Lung microvascular endothelial cell (primary cell): ENCODE measurements at places on chromosomes 13 and 19.

DNA sequence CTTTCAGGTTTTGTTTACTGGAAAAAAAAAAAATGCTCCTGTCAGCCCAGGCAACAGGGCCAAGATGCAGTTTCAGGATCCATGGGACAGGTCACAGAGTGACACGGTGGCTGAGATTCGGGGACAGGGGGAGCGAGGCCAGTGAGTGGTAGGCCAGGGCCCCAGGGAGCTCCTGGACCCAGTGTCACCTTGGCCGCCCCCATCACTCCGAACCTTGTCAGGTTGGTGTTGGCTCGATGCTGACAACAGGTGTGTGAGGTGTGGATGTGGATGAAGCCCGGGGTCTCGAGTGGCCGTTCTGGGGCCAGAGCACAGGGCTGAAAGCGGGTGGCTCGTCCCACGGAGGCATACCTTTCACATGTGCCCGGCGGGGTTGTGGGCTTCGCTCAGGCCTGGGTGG, 6.1 kb upstream of the UQCR11 start:
- no peak for DNase-seq

DNA sequence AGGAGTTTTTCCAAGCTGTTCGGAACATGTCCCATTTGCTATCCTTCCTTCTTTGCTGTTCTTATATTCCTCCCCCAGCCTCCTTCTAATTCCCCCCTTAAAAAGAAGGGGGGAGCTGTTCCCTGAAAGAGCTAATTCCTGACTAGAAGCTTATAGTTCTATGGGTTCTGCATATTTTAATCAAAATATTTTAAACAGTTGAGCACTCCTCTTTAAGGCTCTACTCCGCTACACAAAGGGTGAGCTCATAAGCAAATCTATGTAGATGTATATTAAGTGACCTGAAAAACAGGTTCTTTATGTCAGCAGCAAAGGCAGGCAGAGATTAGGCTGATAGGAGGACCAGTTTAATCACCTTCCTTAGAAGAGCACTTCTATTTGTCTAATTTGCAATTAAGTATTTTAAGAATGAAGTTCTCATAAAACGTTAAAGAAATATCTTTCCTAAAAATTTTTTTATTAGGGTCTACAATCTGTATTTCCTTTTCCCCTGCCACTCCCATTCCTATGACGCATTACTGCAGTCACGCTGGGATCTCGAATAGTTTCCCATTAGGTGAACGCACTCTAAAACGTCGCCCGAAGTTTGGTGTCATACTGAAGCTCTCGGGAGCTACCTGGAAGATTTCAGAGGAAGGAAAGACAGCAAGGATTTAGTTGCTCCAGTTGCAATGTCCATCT, 5.2 kb downstream of the EFNB2 start:
- DNase-seq: peak; percentile 82

GRCh38 chr19:19597809-19598306, 20.6 kb downstream of the PBX4 start:
- DNase-seq: peak; percentile 7

DNA sequence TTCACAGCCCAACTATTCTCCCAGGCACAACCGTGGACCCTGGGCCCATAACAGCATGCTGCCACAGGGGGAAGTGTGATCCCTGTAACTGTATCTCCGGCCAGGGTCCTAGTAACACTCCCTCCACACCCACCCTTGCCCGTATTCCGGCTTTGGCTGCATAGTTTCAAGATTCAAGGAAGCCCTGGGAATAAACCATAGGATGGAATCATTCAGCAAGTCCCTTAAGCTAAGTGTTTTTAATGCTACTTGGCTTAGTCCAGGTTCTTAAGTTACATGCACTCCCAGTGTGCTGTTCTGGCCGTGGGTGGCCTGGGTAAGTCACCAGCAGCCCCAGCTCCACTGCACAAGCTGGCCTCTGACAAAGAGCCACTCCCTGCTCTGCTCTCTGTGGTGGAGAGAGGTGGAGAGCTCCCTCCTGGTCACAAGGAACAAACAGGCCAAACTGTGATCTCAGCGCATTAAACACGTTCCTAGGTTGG, 532.4 kb upstream of the SGCG start:
- DNase-seq: no peak

DNA sequence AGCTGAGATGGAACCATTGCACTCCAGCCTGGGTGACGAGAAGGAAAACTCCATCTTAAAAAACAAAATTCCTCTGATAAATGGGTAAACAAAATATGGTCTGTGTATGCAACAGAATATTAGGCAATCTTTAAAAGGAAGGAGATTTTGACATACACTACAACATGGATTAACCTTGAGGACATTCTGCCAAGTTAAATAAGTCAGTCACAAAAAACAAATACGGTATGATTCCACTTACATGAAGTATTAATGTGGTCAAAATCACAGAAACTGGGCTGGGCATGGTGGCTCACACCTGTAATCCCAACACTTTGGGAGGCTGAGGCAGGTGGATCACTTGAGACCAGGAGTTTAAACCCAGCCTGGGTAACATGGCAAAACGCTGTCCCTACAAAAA, 3.0 kb upstream of the ZNF444 start:
- DNase-seq: no peak

- DNase-seq: no peak
Observed at GRCh38 chr19:1018932-1019615, 1.8 kb downstream of the TMEM259 start.

- DNase-seq: no peak
Observed at GRCh38 chr13:20394169-20394501, 131.5 kb downstream of the CRYL1 start.

DNA sequence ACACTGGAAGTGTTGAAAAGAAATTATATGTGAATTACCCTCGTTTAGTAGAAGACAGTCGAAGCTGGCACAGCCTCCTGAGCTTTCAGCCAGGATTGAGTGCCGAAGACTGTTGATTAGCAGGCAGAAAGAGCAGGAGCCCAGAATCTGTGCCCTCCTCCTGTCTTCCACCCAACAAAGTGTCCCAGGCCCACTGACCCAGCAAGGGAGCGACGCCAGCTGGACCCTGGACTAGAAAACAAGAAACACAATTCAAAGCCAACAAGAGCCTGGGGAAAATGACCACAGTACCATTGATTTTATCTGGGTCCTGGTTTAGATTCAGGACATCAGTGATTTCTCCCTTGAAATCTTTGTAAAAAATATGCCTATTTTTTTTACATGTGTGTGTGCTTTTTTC, 120.7 kb downstream of the RXFP2 start:
- DNase-seq: no peak

DNA sequence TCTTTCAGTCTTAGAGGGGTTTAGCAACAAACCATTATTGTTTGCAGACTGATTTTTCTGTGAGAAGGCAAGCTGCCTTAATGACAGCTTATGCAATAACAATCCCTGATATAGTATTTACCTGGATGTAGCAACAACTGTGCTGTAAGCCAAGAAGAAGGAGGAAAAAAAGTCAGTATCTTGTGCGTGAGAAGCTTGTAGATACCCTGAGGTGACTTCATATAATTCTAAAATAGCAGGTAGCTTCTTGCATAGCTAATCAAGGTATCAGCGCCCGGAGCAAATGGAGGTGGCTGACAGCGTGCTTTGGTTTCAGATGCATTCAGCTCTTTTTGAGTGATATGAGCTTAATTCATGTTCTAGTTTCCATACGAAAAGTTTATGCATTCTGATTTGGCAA, 309.8 kb downstream of the KLF5 start:
- no peak for DNase-seq

- no peak for DNase-seq
Observed at GRCh38 chr19:16901491-16902175, 12.8 kb downstream of the F2RL3 start.

DNA sequence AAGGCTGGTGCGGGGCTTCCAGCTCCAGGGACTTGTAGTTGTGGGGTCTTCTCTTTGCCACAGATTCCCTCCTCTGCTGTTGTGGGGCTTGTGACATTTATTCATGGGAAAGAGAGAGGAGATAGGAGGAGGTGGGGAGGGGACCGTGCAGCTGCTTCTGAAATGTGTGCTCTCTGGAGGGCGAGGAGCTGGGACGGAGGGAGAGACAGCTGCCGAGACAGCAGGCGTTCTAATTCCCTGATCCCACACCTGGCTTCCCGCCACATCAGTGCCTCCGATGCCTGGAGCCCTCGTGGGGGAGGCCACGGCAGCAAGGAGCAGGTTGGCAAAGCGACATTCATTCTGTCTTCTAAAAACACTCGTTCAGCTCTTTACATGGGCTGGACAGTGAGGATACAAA, 164.4 kb downstream of the USP12 start:
- DNase-seq: no peak

DNA sequence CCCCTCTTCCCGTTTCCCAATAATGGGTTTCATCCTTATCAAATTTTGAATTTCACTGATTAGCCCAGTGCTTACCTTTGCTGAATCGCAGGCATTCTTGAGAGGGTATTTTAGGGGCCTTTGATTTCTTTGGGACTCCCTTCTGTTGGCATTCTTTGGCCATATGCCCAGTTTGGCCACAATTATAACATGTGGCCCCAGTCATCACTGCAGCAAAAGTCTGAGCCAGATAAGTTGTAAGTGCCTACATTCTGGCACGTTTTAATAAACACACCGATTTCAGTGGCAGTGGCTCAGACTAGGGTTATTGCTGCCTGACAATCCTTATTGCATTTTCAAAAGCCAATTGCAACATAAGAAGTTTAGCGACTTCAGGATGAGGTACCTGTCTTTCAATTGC, 41.4 kb downstream of the ZNF726 start:
- no peak for DNase-seq

DNA sequence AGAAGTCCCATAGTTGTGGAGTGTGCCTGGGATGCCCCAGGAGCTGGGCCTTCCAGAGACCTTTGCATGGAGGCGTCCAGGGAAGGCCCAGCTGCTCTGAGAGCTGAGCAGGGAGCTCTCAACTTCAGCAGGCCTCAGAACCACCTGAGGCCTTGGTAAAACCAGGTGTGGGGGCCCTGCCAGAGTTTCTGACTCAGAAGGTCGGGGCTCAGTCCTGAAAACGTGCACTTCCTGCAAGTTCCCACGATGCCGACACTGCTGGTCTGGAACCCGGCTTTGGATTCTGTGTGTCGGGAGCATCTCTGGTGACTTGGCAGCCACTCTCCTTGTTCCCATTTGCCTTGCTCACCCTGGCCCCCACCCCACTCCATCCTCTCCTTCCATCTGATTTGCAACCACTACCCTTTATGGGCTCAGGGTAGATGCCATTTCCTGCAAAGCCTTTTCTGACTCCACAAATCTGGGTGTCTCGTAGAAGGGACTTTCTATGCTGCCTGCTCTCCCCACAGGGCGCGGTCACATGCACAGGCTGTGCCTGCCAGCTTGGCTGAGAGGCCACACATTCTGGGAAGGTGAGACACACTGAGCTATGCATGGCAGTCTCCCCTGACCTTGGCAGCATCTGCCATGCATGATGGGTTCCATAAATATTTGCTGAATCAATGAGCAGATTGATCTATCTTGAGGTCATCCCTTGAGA, 244.7 kb downstream of the COL4A1 start:
- DNase-seq: no peak

DNA sequence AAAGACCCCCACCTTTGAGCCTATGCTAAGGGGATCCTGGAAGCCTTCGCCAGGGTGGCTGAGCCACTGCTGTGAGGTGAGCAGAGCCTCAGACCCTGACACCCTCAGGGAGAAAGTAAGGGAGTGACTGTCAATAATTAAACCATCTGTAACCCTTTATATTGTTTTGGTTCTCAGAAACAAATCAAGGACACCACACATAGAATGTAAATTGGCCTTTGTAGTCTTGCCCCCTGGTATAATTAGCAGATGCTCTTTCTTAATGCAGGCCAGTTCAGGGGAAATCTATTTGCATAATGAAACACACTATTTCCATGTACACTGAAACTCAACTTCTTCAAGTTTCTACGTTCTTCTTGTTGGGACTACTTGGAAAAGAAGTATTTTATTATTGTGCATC, 127.7 kb upstream of the EDNRB start:
- DNase-seq: no peak

- DNase-seq: peak; percentile 91
Observed at GRCh38 chr13:107373551-107373950, 805.6 kb upstream of the ARGLU1 start.

DNA sequence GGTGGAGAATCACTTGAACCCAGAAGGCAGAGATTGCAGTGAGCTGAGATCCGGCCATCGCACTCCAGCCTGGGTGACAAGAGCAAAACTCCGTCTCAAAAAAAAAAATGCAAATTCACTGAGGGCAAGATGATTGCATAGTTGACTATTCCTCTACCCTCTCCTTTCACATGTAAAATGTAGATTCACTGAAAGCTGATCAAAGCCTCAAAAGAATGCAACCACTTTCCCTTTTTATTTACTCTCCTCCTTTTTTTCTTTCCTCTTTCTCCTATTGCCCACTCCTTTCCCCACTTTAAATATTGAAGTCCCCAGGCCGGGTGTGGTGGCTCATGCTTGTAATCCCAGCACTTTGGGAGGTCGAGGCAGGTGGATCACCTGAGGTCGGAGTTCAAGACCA, 6.3 kb downstream of the TEX101 start:
- no peak for DNase-seq

- DNase-seq: no peak
Observed at GRCh38 chr13:90696254-90696653, 651.2 kb upstream of the MIR17HG start.

DNA sequence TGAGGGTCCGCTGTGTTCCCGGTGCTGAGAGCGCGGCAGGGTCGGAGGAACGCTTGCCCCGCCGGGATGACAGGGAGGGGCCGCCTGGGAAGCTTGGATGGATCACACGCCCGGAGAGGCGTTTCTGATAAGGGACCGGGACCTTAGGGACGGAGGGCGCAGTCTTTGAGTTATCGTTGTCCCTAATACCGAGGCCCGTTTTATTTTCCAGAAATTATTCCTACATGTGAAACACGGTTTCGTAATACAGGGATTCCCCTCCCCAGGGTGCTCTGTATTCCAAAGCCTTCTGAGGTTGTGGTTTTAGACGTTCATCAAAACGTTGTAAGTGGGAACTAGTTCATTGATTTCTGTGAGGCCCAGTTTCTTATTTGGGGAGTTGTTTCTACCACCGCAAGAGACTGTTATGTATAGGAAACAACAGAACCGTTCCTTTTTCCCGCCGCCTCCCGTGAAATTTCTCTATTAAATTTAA, 752 bp downstream of the PDCD5 start:
- DNase-seq: peak; percentile 43

- no peak for DNase-seq
Observed at GRCh38 chr19:55592391-55593090, 6.8 kb downstream of the FIZ1 start.

GRCh38 chr13:72852207-72852606, 70.3 kb downstream of the PIBF1 start:
- DNase-seq: no peak

DNA sequence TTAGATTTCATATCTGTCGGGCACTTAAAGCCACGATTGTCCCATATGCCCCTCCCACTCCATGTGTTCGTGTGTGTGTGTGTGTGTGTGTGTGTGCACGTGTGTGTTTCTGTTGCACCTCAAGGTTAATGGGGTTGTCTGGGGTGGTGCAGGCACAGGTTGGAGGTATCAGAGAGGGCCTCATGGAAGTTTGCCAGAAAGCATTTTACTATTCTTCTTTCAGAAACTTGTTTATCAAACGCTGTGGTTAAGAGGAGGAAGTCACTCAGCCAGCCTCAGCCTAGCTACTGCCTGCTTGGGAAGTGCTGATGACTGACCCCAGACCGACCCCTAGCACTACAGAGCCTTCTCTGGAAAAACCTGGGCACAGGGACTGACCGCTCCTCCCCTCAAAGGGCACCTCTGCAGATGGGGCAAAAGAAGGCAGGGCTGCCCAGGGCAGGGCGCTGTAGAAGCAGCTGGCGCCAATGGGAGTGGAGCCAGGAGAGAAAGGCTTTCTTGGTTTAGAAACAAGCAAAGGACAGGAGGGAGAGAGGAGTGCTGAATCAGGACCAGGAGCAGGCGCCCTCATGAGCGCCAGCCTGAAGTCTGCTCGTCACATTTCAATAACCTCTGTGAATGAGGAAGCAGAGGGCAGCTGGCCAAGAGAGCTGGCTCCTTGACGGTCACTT, 3.9 kb downstream of the SIAH3 start:
- peak; percentile 68 for DNase-seq

GRCh38 chr13:34416971-34417380, 525.1 kb upstream of the NBEA start:
- DNase-seq: peak; percentile 36
